ENCODE measurements at places on chromosomes 6 and 20.

DNA sequence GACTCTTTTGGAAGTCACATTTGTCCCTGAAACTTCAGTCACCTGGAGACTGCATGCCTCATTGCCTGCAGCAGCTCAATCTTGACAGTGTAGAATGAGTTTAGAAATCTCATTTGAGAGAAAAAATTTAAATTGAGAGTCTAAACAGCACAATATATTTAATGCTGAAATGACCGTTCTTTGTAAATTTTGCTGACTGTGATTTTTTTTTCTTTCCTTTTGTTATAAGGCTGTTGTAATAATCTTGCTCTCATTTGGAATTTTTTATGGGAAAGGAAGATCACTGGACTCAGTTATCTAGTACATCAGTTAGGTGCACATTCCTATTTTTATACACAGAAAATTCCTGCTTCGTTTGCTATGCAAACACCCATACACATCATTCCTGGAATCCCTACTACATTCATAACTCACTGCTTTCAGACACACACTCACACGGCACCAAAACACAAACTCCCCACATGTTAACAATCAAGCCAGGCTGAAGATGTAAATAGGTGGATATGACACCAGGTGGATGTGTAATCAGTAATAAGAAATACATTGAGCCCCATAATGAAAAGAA is 43.8 kb downstream of the PTCHD4 start:
- DNase-seq = no peak

DNA sequence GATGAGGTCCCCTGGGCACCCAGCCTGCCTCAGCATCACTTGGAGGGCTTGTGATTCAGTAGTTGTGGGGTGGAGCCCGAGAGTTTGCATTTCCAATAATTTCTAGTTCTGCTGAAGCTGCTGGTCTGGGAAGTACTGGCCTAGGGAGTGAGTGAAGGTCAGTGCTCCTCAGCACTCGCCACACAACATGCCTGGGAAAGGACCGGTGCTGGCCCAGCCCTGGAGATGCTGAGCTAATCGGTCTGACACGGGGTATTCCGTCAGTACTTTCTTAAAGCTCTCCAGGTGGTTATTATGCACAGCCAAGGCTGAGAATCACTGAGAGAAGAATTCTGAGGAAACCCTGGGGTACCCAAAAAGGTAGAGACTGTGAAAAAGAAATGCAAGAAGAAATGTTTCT is 228.2 kb downstream of the TMEM242 start:
- DNase-seq = no peak

- no peak for DNase-seq
Observed at GRCh38 chr6:104591573-104592334, 268.0 kb downstream of the HACE1 start.

GRCh38 chr6:140285998-140286690 is 911.7 kb upstream of the CITED2 start:
- DNase-seq = no peak

GRCh38 chr6:139567095-139567494 is 192.6 kb upstream of the CITED2 start:
- no peak for DNase-seq

DNA sequence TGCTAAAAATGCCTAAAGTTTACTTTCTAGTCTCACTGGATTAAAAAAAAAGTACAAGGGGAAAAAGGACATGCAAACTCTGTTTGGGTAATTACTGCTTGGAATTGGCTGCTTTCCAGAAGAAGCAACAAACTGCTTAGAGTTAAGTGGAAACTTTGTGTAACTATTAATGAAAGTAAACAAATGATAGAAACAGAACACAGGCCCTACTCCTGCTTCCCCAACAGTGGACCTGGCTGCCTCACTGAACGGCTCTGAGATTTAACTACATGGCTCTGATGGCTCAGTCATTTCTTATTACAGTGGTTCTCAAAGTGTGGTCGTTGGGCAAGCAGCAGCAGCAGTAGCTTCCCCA is 108.5 kb downstream of the MAN1A1 start:
- no peak for DNase-seq

DNA sequence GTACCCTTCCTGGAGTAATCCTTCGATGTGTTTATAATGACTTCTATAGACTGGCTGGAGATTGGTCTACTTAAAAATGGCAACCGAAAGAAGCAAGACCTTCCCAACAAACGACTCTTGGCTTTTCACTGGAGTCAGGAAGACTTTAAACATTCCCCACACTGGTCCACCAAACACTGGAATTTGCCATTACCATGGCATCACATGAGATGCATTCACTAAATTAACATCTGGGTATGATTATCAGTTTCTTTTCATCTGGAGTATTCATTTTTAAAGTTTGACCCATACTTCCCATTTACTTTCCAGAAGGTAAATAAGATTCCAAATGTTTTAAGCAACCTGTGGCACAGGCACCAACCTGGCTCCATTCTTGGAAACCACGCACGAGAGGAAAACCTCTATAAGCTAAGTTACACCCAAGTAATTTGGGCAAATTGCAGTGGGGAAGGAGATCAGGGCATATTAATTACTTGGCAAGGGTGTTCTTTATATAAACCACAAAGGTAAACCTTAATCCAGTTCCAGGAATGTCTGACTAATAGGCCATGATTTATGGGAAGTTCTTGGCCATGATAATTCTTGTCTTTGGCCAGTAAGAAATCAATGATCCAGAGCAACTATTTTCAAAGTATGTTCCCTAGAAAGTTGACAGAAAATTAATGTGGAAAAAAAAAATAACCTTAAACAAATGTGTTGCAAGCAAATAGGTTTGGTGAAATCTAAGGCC is 190.0 kb upstream of the COL21A1 start:
- no peak for DNase-seq

DNA sequence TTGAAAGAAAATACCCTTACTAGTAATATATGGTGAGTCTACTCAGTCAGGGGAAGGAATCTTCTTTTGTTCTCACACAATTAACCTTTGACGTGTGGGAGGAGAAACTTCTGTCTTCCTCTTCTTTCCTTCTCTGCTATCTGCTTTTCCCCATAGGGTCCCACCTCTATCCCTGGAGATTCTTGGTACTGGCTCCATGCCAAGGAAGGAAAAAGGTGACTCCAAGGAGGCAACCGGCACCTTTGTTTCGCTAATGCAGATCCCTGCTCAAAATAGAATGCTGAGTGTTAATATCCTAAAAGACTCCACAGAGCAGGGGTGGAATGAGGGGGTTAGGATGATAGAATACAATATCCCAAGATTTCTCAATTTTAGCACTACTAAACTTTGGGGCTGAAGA is 116.7 kb downstream of the CD164 start:
- no peak for DNase-seq

DNA sequence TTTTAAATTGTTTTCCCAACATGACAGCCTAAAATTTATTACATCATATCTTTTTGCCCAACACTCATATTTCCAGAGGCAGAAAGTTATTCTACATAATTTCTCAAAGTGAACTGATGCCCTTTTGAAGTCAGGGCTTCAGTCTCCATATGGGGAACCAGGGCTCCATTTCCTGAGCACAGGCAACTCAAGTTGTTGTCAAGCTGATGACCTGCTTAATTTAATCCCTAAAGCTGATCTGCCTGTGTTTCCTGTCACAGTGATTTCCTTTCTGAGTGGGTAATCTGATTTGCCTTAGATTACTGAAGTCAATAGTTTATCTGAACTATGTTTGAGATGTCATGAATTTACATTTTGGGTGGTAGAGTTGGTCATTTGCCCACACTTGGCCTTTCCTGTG is 932.1 kb upstream of the MANEA start:
- DNase-seq = no peak

DNA sequence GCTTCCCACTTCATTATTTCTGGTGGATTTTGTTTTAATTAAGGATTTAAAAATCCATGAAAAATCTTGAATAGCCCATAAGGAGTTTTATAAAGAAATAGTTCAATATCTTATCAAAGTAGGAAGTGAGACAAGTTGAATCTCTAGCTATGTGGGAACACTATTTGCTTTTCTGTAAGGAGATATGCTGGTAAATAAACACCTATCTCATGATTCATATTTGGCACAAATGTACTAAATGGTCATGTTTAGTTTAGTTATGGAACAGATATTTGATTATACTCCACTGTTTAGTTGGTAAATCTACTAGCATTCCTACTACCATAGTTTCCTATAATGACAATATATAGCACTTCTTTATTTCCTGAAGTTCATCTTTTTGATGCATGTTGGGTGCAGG is 239.9 kb upstream of the CEP162 start:
- no peak for DNase-seq

- DNase-seq = no peak
Observed at GRCh38 chr6:15269011-15269410, 23.1 kb downstream of the JARID2 start.

DNA sequence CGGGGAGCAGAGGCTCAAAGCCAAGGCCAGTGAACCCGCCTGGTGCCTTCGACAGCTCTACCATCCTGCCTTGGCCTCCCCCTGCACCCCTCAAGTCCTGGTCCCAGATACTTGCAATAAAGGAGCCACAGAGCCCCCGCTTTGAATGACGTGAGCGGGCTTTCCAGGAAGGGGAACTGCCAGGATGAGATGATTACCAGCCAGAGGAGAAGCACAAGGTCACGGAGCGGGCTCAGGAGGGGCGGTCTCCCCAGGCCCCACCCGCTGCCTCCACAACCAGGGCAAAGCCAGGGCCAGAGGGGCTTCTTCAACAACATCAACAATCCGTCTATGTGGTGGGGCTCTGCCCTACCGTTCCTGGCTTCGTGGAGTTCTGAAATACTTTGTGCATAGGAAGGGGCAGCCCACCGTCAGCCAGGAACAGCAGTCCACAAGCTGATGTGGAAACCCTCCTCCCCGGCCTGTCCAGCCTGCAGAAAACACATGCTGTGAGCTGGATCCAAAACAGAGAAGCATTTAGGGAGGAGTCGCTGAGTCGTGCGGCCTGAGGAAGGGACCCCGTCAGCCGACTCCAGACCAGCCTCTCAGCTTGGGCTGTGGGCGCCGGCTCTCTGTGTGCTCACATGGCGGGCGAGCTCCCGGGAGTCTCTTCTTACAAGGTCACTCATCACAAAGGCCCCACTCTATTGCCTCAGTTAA is 392.5 kb downstream of the CDH4 start:
- no peak for DNase-seq

DNA sequence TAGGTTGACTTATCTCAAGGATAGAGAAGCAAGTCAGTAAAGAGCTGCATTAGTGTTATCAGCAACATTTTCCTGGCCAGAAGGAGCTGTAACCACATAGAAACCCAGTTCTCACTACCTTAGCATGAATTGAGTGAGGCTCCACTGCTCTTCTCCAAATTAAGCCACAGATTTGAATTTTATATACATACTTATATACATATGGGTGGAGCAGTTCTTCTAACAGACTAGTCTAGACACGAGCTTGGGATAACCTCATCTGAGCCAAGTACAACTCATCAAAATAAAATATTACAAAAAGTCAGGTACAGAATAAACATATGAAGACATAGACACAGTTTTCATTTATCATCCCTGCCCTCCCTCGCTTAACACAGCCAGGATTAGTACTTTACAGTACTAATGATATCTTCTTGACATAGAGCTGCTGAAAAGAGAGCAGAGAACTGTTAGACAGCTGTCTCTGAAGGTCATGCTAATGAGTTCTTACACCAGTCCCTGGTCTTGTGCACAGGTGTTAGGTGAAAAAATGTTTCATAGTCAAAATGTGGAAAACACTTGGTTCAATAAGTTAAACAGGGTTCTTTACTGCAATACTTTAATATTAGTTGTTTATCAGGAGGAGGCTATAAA is 147.4 kb upstream of the HTR1E start:
- DNase-seq = no peak

- DNase-seq = no peak
Observed at GRCh38 chr6:108564178-108564577, 3.5 kb downstream of the FOXO3 start.

DNA sequence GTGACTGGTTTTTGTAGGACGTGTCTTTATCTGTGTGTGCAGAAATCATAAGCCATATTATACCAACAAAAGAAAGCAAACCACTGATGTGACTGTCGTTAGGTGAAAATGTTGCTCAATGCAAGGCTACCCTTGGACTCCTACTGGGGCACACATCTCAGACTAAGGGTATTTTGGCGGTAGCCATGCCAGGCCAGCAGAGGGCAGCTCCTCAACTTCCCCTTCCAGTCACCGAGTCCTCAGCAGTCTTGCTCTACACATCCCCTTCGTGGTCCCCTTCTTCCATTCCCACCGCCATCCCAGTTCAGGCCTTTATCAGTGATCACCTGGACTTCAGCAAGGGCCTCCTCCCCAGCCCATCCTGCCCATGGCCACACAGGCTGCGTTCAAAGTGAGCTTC is 113.7 kb upstream of the GGTLC1 start:
- peak; percentile 15 for DNase-seq

DNA sequence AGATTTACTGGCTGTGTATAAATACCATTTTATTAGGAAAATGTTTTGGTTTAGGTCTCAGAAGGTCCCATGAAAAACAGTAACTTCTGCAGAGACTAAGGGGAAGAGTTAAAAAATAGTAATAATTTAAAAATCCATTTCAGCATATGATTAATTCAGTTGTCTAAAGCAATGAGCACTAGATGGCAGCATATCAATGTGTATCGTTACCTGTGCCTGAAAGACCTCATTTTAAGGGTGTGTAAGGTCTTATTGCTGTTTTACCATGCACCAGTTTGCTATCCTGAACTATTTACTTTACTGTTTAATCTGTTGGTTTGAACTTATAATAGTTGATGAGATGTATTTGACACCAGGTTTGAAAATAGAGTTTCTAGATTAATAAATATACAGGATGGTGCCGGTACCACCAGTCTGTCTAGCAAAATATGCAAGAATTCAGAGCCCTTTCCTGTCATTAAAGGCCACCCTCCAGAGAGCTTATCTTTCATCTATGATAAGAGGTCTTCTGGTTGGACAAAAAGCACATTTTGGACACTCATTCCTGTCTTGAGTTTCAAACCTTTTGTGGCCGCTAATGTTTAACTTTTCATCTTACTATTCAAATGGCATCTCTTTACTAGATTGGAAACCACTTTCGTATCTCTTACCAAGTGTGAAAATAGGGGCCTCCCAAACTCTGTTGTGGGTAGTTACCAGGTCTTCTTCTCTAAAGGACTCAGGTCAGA is 8.9 kb upstream of the AHI1 start:
- peak; percentile 12 for DNase-seq

GRCh38 chr20:31637660-31638059 is at the start of gene COX4I2:
Gene COX4I2 (plus strand): TSS chr20:31637912. CDS start chr20:31639018, 1,106 bp downstream.
- DNase-seq = no peak

GRCh38 chr6:85912582-85912981 is 269.9 kb upstream of the SYNCRIP start:
- DNase-seq = no peak

GRCh38 chr6:12008366-12009179 is 3.5 kb upstream of the HIVEP1 start:
- peak; percentile 88 for DNase-seq

- no peak for DNase-seq
Observed at GRCh38 chr6:30948811-30949210, 8.0 kb downstream of the MUCL3 start.

DNA sequence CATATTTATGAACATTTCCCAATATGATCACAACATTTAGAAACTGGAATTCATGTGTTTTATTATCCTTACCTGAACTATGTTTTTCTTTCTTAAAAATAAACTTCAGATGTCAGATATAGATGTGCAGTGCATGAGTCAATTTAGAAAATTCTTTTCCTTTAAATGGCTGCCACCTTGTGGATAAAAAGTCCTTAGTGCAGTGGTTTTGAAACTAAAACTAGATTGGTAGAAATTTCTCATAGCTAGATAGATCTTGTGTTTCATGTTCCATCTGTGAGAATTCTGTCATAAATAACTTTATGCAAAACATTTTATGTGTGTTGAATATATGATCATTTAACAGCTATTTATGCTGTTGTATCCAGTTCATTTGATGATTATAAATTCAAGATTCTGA is 134.9 kb downstream of the KLHL32 start:
- no peak for DNase-seq
